Right hindlimb (tissue), 1 donor: ENCODE measurements at places on chromosomes 1 and 21.

DNA sequence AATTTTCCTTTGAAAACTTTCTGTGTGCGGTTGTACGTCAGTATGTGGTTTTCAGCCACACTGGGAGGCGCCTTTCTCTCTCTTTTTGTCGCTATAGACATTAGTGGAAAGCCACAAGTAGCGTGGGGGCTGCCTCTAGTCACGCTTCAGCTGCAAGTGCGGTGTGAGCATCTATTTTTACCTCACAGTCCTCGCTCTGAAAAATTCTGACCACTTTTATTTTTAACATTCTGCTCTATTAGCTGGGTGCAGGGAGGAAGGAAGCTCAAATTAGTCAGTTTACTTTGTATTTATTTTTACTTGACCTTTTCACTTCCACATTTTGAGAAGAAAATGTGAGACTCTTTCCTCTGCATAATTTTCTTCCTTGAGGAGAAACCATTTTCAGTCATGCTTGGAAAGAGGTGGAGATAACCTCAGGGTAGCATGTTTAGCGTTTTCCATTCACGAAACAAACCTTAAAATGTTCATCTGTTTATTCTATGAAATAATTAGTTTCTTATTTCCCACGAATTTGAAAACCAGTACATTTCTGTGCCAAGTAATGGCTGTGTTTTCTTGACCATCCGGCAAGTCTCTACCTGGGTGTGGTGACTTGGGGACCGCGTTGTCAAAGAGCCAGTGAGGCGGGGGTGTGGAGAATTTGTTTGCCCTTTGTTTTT is 35.6 kb downstream of the ADARB1 start:
- no peak for DNase-seq

GRCh38 chr1:101920577-101920976 is 76.1 kb downstream of the OLFM3 start:
- DNase-seq: no peak

DNA sequence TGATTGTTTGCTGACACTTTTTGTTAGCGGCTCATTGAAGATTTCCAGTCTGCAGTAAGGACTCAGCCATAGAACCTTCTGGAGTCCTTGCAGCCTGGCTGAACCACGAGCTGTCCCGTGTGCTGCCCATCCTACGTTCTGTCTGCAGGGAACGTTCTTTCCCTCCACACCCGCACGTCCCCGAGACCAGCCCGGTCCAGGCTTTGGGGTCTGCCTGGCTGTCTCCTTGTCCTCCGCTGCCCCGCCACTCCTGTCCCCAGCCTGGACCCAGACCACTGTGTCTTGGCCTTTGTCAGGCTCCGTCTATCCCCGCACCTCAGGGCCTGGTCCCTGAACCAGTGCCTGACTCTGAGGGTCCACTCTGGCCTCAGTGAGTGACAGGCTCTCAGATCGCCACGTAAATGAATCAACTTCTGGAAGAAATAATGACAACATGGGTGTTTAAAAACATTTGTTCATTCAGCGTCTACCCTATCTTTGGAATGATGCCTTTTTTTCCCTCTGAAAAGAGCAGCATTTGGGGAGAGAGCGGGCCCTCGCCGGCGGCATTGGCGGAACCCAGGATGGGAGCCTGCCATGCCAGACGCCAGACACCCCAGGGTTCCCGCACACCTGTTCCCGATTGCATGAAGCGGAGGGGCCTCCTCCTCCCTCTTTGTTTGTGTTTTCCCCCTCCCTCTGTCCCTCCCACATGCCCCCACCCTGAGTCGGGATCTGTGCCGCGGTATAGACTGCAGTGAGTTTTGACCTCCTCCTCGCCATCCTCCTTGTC is 43.9 kb upstream of the C1orf174 start:
- no peak for DNase-seq

GRCh38 chr1:61152469-61153105 is 70.2 kb downstream of the NFIA start:
- no peak for DNase-seq

GRCh38 chr1:182003953-182004586 is 57.4 kb downstream of the ZNF648 start:
- DNase-seq: no peak

GRCh38 chr1:202165942-202166843 is 5.8 kb upstream of the PTPN7 start:
- no peak for DNase-seq

- DNase-seq: no peak
Measured at GRCh38 chr1:236760986-236761385, 34.1 kb upstream of the MTR start.

GRCh38 chr1:8714173-8714572 is 103.3 kb downstream of the RERE start:
- no peak for DNase-seq

- DNase-seq: no peak
Measured at GRCh38 chr1:89974696-89975470, 20.0 kb upstream of the ZNF326 start.

DNA sequence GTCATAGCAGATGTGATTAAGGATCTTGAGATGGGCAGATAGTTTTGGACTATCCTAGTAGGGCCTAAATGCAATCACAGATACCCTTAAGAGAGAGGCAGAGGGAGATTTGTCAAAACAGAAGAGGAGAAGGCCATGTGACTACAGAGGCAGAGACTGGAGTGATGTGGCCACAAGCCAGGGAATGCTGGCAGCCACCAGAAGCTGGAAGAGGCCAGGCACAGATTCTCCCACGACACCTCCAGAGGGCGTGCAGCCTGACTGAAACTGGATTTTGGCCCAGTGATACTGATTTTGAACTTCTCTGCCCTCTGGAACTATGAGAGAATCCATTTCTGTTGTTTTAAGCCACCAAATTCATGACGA is 52.1 kb upstream of the EPS8L3 start:
- DNase-seq: no peak

DNA sequence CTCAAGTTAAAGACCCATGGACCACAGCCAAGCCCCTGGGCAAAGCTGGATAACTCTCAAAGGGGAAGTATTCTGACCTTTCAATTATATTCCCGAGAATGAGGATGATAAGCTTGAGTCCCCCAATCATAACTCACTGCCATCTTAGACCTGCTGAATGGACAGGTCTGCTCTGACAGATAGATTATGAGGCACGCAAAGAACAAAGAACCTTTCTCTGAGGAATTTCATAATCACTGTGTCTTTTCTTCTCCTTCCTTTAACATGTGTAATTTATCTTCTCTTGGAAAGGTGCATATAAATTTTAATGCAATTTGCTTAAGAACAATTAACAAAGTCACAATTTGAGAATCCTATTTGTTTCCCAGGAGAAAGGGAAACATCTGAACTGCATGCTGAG is 22.0 kb downstream of the PIGM start:
- no peak for DNase-seq

DNA sequence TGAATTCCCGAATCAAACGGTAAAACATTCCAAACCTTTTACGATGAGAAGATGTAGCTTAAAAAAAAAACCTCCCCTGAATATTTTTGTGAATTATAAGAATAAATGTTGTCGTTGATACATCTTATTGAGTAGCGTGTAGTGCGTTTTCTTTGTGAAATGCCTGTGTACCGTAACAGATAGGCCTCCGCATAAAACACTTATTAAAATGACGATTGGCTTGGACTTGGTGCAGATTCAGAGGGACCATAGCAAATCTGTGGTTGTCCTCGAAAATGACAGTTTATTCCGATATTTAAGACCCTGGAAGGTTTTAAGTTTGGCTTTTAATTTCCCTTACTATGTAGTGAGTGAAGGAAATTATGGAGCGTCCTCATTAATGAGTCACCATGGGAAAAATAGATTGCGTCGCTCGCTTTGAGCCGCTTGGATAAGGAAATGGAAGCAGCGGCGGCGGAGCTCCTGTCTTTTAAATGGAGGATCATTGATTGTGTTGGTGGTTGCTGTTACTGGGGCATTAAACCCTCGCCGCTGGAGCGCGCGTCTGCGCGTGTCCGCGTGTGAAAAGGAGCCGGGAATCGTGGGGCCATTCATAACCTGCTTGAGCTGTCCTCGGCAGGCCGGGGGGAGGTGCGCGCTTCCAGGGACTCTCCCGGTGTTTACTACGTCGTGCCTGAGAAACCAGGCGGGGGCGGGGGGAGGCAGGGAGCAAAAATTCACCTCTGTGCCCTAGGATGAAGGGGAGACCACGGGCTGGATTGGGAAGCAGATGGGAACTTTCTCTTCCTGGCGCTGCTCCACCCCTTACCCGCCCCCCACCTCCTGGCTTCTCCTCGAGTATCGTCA is 1.6 kb downstream of the SPEN start:
- peak; percentile 93 for DNase-seq

DNA sequence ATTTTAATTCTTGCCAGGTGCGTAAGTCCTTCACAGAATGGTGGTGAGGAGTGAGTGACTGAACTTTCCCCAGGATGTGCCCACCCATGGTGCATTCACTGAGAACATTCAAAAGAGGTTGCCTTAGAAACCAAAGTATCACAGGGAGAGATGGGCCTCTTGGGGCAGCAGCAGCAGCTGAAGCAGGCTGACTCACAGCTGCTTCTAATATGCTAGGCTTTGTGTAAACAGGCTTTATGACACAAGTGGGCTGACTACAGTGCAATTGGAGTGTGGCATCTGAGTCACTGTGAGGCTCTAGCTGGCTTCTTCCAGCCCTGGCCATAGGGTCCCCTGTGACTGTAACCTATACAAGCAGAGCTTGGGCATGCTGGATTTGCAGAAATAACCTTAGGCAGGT is 12.6 kb downstream of the PIGP start:
- DNase-seq: peak; percentile 80

DNA sequence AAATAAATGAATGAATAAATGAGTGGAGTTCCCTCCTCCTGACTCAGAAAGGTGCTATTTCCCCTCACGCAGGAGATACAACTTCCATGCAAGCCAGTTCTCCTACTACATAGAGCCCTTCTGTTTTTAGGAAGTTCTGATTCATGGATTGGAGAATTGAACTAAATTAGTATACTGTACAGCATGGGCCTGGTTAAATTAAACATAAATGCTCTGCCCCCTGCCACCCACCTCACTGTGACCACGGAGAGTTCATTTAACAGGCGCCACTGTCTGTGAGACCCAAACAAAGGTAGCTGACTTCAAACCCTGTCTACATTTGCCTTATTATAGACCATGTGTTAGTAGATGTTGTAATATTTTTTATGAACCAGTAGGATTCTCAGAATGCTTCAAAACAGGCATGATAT is 9.1 kb upstream of the IRF2BP2 start:
- DNase-seq: no peak

GRCh38 chr1:101566883-101567538 is 330.2 kb downstream of the S1PR1 start:
- DNase-seq: no peak

- no peak for DNase-seq
Measured at GRCh38 chr1:24463776-24464735, 38.6 kb upstream of the RCAN3 start.

DNA sequence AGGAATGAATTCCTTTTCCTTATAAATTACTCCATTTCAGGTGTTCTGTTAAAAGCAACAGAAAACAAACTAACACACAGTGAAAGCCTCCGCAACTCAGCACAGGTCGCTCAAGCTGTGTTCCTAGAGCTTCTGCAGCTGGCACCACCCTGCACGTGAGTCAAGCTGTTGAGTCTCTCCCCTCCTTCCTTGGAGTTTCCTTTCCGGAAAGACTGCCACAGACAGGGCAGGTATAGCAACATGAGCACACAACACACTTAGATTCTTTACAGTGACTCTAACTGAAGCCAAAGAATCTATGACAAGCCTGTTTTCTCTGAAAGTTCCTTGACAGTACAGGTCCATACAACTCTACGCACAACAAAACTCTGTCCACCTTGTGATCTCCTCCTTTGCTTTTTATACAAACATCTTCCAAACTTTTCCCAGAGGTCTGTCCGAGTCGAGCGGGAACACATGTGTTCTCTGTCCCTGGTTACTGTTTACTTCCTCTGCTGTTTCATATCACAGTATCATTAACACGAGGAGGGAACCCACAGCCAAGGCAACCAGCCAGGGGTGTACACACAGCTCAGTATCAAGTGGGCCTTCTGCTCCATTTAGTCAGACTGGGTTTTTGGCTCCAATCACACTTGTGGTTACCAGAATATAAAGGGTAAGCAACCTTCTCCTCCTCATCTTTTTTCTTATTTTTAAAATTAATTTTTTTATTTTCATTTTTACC is 38.7 kb upstream of the DESI2 start:
- DNase-seq: no peak

DNA sequence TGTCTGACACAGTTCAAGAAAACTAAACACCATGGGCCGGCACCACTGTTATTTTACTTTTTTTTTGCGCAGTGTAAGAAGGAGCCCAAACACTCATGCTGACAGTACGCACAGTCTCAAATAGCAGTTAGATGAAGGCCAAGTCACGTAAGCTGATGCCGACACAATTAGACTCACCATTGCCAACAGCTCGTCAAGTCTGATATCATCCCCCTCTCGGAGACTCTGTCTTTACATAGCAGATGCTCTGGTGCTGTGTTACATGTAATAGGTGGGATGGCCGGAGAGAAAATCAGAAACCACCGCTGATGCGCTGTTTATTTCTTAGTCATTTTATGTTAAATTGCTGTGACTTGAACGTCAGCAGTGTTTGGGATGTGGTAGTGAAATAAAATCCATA is 49.3 kb downstream of the TGFB2 start:
- peak; percentile 73 for DNase-seq

DNA sequence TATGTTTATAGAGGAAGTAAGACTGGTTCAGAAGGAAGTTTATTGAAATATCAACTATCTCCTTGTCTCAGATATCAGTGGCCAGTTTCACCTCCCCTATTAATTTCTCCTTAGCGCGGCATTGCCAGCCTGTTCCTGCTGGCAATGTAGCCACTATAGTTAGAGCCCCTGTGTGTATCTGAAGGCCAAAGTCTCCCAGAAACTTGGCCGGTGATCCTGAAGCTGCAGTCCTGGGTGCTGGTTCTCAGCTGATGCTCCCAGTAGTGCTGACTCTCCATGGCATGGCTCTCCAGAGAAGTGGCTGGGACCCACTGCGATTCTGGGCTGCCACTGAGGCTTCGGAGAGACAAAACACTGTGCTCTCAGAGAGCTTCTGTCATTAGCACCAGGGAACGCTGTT is 59.9 kb downstream of the TNN start:
- no peak for DNase-seq

GRCh38 chr1:54272772-54273091 is 72.8 kb downstream of the MRPL37 start:
- no peak for DNase-seq

DNA sequence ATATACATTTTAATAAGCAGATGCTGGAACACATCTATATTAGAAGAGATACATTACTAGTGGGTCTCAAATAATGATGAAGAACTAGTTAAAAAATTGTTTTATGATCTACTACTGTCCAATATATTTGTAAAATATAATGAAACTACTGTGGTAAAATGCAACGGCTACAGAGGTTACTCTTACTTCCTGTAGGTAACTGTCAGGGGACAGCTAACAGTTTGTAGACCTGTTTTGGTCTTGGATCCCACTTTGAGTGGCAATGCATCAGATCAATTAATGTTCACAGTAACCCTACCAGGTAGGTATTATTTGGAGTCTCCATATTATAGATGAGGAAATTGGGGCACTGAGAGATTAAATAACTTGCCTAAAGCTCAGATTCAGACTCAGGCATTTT is 26.7 kb upstream of the MYSM1 start:
- no peak for DNase-seq
